ENCODE measurements at places on chromosomes 6 and 20. TPM values are rescaled to one million over a fixed set of nuclear protein-coding genes. Genes with fewer than 3 reads are reported as not detected.
A peak's percentile ranks its signal among the peaks of the same experiment; 100 is the strongest.

The SSTR4 gene
- not detected for polyA plus RNA-seq

The FERMT1 gene
- polyA plus RNA-seq: 15.6 TPM

The GABRR1 gene
- polyA plus RNA-seq: not detected

The CD93 gene
- 4.3 TPM for polyA plus RNA-seq

GRCh38 chr6:12383448-12383847, 93.3 kb downstream of the EDN1 start:
- H3K27me3 ChIP-seq: no peaks in the 10 kb centered on the region
- no peak overlapping the region for H3K4me3 ChIP-seq
- H3K4me1 ChIP-seq: no peaks in the 10 kb centered on the region
- no peak overlapping the region for H3K27ac ChIP-seq
- DNase-seq: no peak
- H3K36me3 ChIP-seq: no peaks in the 10 kb centered on the region

GRCh38 chr6:169803271-169803811, 51.9 kb downstream of the ERMARD start:
- H3K4me1 ChIP-seq: no peaks in the 10 kb centered on the region
- H3K27ac ChIP-seq: no peak overlapping the region
- H3K27me3 ChIP-seq: no peaks in the 10 kb centered on the region
- H3K36me3 ChIP-seq: no peaks in the 10 kb centered on the region
- DNase-seq: no peak

DNA sequence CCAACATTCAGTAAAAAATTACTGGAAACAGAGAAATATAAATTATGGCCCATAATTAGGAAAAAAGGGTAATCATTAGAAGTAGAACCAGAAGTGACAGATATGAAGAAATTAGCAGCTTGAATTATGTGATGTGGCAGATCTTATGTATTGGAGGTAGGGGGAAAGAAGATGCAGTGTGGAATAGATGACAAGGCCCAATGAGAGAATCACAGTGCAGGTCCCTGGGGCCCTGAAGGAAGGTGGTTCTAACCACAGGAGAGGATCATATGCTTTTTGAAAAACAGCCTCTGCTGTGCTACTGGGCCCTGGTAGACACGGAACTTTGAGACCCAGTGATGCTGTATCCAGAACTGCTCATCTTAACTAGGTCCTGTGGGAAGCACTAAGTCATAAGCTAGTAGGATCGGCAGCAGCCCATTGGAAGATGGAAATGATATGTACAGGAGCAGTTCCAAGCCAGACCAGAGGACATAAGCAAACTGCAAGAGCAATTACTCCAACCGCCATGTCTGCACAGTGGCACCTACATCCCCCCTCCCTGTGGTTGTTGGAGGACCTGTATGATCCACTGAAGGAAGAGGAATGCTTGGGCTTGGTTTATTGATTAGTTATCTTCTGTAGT, 14.2 kb downstream of the HEBP2 start:
- H3K4me3 ChIP-seq: no peak overlapping the region
- no peaks in the 10 kb centered on the region for H3K36me3 ChIP-seq

GRCh38 chr6:163263998-163264661, 150.4 kb upstream of the QKI start:
- no peaks in the 10 kb centered on the region for H3K27me3 ChIP-seq
- no peak overlapping the region for H3K4me3 ChIP-seq
- H3K4me1 ChIP-seq: no peaks in the 10 kb centered on the region
- no peaks in the 10 kb centered on the region for H3K36me3 ChIP-seq

- H3K27me3 ChIP-seq: no peaks in the 10 kb centered on the region
- H3K36me3 ChIP-seq: no peaks in the 10 kb centered on the region
- H3K27ac ChIP-seq: no peak overlapping the region
- no peak overlapping the region for H3K4me3 ChIP-seq
- no peaks in the 10 kb centered on the region for H3K4me1 ChIP-seq
Measured at GRCh38 chr6:80341330-80341729, 234.9 kb downstream of the BCKDHB start.

DNA sequence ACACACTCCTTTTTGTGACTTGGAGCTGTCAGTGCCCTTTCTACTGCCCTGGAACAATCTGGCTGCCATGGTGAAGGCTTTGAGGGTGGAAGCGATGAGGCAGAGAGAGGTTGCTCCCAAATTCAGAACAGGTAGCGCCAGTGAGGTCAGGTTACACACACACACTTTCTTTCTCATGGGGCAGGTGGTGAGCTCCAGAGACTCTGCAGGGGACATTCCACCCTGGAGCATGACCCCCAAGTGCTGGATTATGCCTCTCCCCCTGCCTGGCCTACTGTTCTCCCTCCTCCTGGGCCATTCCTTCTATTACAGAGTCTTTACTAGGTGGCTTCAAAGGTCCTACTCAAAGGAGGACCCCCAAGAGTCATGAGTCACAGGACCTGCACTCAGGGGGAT, 98.0 kb downstream of the EYA2 start:
- no peaks in the 10 kb centered on the region for H3K4me1 ChIP-seq
- H3K36me3 ChIP-seq: no peaks in the 10 kb centered on the region
- H3K27me3 ChIP-seq: peaks cover 8% of the 10 kb centered on the region

DNA sequence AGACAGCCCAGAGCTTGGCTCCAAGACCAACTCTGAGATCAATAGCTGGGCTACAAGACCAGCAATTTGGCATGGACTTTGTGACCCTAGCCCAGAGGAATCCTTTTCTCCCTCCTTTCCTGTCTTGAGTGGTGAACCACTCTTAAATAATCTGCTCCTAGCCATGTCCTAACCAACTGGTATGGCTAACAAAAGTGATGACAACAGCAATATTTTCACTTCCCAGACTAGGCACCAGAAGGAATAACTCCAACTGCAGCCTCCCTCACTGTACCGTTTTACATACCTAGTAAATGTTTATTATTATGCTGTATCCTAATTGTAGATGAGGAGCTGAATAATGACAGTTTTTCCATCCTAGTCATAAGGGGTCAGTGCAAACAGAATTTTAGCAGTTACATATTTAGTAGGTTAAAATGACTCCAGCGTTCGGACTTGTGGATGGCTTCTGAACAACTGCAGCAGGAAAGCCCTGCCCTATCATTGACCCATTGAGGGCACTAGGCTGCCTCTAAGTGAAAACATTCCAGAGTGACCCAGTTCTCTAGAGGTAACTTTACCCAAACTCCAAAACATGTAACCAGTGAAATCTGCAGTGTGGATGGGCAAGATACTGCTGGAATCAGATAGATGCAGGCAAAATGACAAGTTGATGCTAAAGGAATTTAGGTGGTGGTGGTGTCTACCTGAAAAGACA, 77.1 kb downstream of the SH3BGRL2 start:
- no peaks in the 10 kb centered on the region for H3K36me3 ChIP-seq
- no peak overlapping the region for H3K4me3 ChIP-seq
- H3K4me1 ChIP-seq: no peaks in the 10 kb centered on the region
- DNase-seq: no peak
- H3K27me3 ChIP-seq: no peaks in the 10 kb centered on the region

- no peaks in the 10 kb centered on the region for H3K27me3 ChIP-seq
- H3K27ac ChIP-seq: no peak overlapping the region
- H3K4me1 ChIP-seq: no peaks in the 10 kb centered on the region
- H3K36me3 ChIP-seq: no peaks in the 10 kb centered on the region
Measured at GRCh38 chr6:69953491-69953890, 87.1 kb downstream of the COL19A1 start.

GRCh38 chr6:146290589-146290901, 253.1 kb upstream of the RAB32 start:
- H3K27me3 ChIP-seq: no peaks in the 10 kb centered on the region
- no peak for DNase-seq
- H3K4me1 ChIP-seq: no peaks in the 10 kb centered on the region
- no peak overlapping the region for H3K4me3 ChIP-seq
- H3K27ac ChIP-seq: no peak overlapping the region

DNA sequence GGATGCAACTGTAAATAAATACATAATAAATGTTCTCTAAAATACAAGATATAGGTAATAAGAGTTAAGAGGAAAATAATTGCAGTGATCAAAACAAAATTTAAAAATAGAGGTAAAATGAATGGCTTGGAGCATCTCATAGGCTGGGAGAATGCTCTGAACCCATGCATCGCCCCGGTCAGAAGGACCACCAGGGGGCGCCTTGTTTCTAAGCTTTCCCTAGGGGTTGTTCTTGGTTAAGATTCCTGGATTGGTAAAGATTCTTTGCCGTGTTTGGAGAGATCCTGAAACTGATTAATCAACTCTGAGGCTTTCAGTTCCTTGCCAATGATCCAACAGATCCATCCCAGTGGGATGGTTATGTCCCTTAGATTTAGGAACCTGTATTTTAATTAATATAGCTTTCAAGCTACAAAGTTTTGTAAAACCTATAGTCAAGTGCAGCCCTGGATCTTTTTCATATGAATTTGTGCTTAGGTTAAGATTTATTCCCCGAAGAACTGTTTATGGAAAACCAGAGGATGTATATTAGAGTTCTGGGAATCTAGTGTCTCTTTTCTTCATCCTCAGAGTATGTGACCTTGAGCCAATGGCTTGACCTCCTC, 45.3 kb upstream of the PRELID3B start:
- H3K36me3 ChIP-seq: no peaks in the 10 kb centered on the region
- no peaks in the 10 kb centered on the region for H3K4me1 ChIP-seq
- DNase-seq: peak; percentile 81
- no peaks in the 10 kb centered on the region for H3K27me3 ChIP-seq
- H3K27ac ChIP-seq: no peak overlapping the region

GRCh38 chr6:32622545-32623401, 14.4 kb upstream of the HLA-DQA1 start:
- no peak overlapping the region for H3K27ac ChIP-seq
- no peaks in the 10 kb centered on the region for H3K4me1 ChIP-seq
- H3K36me3 ChIP-seq: no peaks in the 10 kb centered on the region
